ENCODE measurements at places on chromosomes 12 and 14. TPM values are rescaled to one million over a fixed set of nuclear protein-coding genes. Genes with fewer than 3 reads are reported as not detected.

KCNC2 gene
- total RNA-seq: not detected

REC8 gene
- 1.2 TPM for total RNA-seq

TAS2R46 gene
- 4.8 TPM for total RNA-seq

KRT83 gene
- not detected for total RNA-seq

PHLDA1 gene
- total RNA-seq: 133 TPM

SLC25A47 gene
- total RNA-seq: 0.07 TPM

COX8C gene
- total RNA-seq: not detected

FGF6 gene
- total RNA-seq: not detected

DCN gene
- total RNA-seq: 72.0 TPM

MAP1LC3B2 gene
- 0.52 TPM for total RNA-seq

NDUFA12 gene
- total RNA-seq: 50.5 TPM

IQSEC3 gene
- 0.17 TPM for total RNA-seq

MAPK1IP1L gene
- 26.2 TPM for total RNA-seq

TRHDE gene
- total RNA-seq: 1.6 TPM

KRT79 gene
- not detected for total RNA-seq

TMEM233 gene
- 6.7 TPM for total RNA-seq

PGF gene
- total RNA-seq: 27.8 TPM

TRPV4 gene
- total RNA-seq: 1.4 TPM

MIP gene
- 0.13 TPM for total RNA-seq

GPR68 gene
- 1.4 TPM for total RNA-seq

MYO1H gene
- not detected for total RNA-seq

KRT82 gene
- not detected for total RNA-seq

LRRC10 gene
- total RNA-seq: not detected

STXBP6 gene
- 1.7 TPM for total RNA-seq

LRP1-AS gene
- total RNA-seq: not detected

HOXC12 gene
- total RNA-seq: not detected

SYNDIG1L gene
- total RNA-seq: under 0.01 TPM

MYF6 gene
- not detected for total RNA-seq

CMTM5 gene
- 0.65 TPM for total RNA-seq

AKAP6 gene
- total RNA-seq: 10.1 TPM

SLC39A5 gene
- 0.20 TPM for total RNA-seq

SOX5 gene
- 6.6 TPM for total RNA-seq

IPO4 gene
- 84.2 TPM for total RNA-seq

TAS2R9 gene
- not detected for total RNA-seq

METTL17 gene
- total RNA-seq: 24.9 TPM

STX2 gene
- total RNA-seq: 34.9 TPM

CYP46A1 gene
- total RNA-seq: 0.33 TPM

TGFB3 gene
- total RNA-seq: 12.0 TPM

TRIM9 gene
- total RNA-seq: 0.73 TPM

PRB2 gene
- not detected for total RNA-seq

PYGL gene
- total RNA-seq: 91.4 TPM

ULK1 gene
- 20.0 TPM for total RNA-seq

PPP1R1A gene
- not detected for total RNA-seq

KRT1 gene
- not detected for total RNA-seq

OR6C2 gene
- not detected for total RNA-seq

WSCD2 gene
- not detected for total RNA-seq

BATF gene
- 0.26 TPM for total RNA-seq

OTOGL gene
- total RNA-seq: 0.07 TPM

PPM1A gene
- 32.5 TPM for total RNA-seq

PRKD1 gene
- 40.5 TPM for total RNA-seq

MYO1A gene
- 0.53 TPM for total RNA-seq

Data from smooth muscle cell of the pulmonary artery (primary cell).